ENCODE measurements at places on chromosomes 2 and 18.
A peak's percentile ranks its signal among the peaks of the same experiment; 100 is the strongest.

GRCh38 chr18:39166776-39167175 is 1601.2 kb upstream of the CELF4 start:
- DNase-seq: no peak

GRCh38 chr2:75922191-75922590 is 211.5 kb upstream of the GCFC2 start:
- no peak for DNase-seq

GRCh38 chr2:98835831-98836385 is 100.1 kb downstream of the CRACDL start:
- no peak for DNase-seq

DNA sequence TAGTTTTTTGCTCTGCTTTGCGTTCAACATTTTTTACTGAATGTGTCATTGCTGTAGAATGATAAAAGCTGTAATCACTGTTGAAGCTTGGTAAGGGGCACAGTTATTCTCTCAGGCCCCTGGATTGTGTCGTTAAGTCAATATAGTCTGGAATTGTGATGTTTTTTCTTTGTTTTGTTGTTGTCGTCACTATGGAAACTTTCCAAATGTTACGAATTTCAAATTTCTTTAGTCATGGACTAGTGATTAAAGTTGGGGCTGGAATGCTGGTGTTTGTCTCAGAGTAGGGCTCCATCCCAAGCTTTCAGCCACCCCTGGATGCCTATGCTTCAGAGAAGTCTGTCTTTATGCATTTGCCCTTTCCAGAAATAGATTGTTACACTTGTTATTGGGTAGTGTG is 287.2 kb downstream of the CDH19 start:
- no peak for DNase-seq

- DNase-seq: no peak
Observed at GRCh38 chr2:37851428-37851827, 73.7 kb upstream of the RMDN2 start.

DNA sequence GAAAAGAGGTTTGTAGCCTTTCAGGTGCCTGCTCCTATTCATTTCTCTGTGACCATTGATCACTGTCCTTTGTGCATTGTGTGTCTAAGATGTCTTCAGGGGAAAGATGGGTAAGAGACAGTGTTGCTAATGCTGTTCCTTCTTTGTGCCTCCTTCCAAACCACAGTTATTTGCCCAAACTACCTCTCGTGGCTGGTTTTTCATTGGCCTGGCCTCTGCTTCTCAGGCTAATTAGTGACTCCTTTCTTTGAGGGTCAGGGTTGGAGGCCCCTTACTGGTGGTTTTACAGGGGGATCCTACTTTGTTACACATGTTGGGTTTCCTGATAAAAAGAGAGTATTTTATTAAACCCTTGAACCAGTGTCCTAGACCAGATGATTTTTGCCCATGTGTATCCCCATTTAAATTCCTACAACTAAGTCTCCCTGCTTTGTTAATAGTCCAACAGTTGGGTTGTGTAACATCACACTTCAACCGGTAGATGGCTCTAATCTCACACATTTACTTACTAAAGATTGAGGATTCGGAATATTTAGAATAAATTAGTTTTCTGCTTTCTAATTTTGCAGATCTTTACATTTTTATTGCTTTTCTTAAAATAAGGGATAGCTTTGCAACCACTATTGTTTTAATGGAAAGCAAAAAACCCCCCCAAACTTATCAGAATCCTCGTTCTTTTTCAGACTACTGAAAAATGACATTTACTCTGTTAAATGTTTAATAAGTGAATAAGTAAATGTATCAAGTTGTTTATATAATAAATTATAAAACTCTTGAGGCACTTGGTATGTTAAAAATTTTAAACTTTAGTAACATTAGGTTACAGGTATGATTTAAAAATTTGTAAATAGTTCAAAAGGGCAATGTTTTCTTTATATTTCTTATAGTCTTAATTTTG is 2.4 kb downstream of the MARS2 start:
- DNase-seq: peak; percentile 19

DNA sequence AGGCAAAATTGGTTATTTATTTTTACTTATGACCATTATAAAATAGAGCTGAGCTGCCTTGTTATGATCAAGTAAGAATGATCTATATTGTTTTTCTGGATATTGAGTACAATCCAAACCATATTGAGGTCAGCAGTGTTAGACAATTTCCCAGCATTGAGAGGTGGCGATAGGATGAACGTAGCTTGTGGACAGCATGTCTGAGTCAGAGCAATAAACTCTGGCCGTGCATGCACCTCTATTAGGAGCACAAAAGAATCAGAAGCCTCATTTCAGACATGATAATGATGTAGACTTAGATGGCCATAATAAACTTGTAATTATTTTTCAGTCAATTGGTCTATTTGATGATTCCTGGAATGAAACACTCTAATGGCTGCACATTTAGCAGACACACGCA is 491.6 kb downstream of the RIT2 start:
- no peak for DNase-seq

GRCh38 chr2:207038299-207038698 is 99.0 kb downstream of the CPO start:
- no peak for DNase-seq

GRCh38 chr2:183148955-183149354 is 24.7 kb downstream of the NUP35 start:
- no peak for DNase-seq

DNA sequence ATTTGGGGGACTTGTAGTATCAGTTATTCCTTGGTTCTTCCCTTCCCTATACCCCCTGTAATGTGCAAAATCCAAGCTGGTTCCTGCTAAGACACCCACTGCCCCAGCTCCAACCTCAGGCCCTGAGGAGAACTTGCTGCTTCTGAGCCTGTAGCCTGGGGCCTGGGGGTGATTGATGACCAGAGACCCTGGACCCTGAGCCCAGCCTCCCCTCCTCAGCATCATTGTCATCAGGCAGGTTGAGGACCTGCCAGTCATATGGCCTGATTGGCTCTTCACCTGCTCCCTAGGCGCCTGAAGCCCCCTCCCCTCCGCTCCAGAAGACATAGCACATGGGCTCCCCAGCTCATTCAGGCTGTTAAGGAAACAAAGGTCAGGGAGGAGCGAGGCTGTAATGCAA is 73.8 kb upstream of the YWHAQ start:
- DNase-seq: no peak

GRCh38 chr2:219331560-219332213 is 857 bp downstream of the RESP18 start:
- no peak for DNase-seq

DNA sequence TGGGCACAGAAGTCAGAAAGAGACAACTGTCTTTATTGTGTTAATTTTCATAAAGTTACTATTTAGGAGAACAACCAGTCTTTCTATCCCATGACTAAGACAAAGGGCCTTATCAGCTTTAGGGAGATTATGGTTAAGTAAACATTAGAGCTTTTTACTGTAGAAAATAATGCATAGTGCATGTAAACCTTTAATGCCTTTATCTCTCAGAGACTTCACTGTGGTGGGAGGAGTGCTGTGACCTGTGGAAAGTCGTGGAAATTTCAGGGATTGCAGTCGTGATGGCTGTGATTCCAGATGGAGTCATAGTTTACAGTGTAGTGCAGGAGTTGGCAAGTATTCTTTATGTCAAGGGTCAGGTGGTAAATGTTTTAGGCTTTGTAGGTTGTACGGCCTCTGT is 15.8 kb downstream of the ZNF236 start:
- no peak for DNase-seq

DNA sequence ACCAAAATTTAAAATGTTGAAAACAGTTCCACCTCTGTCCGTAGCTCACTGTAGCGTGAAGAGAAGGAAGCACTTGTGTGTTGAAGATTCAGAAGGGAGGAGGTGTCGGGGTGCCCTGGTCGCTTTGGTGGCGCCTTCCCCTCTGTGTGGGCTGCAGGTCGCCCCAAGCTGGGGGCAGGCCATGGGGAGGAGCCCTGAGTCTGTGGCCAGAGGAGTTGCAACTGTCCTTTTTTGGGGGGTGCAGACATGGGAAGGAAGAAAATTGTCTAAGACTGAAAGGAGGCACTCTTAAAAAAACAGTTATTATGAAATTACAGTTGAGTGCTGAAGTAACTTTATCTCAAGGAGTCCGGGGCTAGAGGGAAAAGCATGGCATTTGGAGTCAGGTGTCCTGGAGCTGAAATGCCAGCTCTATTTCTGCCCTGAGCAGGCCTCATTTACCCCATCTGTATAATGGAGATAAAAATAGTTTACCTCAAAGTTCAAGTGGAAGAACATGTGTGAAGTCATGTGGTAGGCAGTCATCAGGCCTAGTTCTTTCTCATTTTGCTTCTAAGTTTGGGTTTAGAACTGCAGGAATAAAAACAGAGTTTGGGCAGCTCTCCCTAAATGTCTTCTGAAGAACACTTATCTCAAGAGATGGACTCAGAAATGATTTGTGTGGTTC is 82.1 kb downstream of the RNF144A start:
- DNase-seq: no peak

All from non-pigmented ciliary epithelial cell (primary cell).